ENCODE measurements at places on chromosomes 6 and 20. TPM values are rescaled to one million over a fixed set of nuclear protein-coding genes. Genes with fewer than 3 reads are reported as not detected.

BFSP1 gene
- polyA plus RNA-seq: 0.38 TPM

GSTA3 gene
- not detected for polyA plus RNA-seq

PET117 gene
- 23.1 TPM for polyA plus RNA-seq

CYP21A2 gene
- 0.20 TPM for polyA plus RNA-seq

RHAG gene
- polyA plus RNA-seq: not detected

RAB44 gene
- not detected for polyA plus RNA-seq

TGM3 gene
- polyA plus RNA-seq: not detected

GABBR1 gene
- polyA plus RNA-seq: 389 TPM

CGA gene
- polyA plus RNA-seq: not detected

SLC17A2 gene
- polyA plus RNA-seq: not detected

PNPLA1 gene
- polyA plus RNA-seq: not detected

DUSP22 gene
- 4.0 TPM for polyA plus RNA-seq
